ENCODE measurements at places on chromosomes 5 and 9.

GRCh38 chr9:93653760-93654159 is 77.4 kb downstream of the PHF2 start:
- DNase-seq = no peak

GRCh38 chr9:100579665-100580064 is 1.8 kb downstream of the CAVIN4 start:
- DNase-seq = no peak

- DNase-seq = no peak
Measured at GRCh38 chr5:140020601-140021177, 22.4 kb downstream of the NRG2 start.

- DNase-seq = no peak
Measured at GRCh38 chr5:93569300-93570160, 11.5 kb downstream of the NR2F1-AS1 start.

- no peak for DNase-seq
Measured at GRCh38 chr5:10625700-10626472, 62.0 kb downstream of the ANKRD33B start.

DNA sequence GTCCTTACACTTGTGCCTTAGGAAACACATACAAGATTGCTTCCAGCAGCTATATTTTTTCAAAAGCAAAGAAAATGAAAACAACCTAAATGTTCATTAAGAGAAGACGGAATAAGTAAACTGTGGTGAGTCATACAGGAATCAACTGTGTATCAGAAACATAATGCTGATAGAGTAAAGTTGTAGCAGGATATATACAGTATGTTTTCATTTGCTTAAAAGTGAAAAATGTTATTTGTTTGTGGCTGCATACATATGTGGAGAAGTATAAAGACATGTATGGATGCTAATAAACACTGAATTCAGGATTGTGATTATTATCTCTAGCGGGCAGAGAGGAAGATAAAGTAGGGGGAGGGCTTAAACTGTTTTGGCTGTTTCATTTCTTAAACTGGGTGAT is 8.3 kb downstream of the DCTN4 start:
- no peak for DNase-seq

GRCh38 chr5:139708877-139709581 is 60.9 kb downstream of the CXXC5 start:
- DNase-seq = no peak

All from activated CD8-positive, alpha-beta T cell treated with anti-CD3 and anti-CD28 coated beads, Interleukin-2, amount 10 ng/mL, durations not matched to agents 7 days and 5 days (primary cell).